Fibroblast of upper back skin (primary cell): ENCODE measurements at places on chromosomes 6 and 20.

DNA sequence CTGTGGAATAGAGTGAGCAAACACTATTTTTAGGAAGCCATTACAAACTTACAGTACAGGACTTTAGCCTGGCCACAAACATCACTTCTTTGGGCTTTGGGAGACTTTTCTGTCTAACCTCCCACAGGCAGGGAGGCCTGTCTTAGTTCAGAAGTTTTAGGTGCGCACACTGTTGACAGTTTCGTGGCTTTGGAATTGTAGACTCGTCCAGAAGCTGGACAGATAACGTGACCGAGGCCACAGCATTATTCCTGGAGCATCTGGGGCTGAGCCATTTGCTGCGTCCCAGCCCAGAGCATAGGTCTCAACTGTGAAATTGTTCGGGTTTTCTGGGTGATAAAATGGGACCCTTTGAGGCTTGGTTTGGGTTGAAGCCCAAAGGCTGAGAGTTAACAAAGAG, 53.8 kb downstream of the NDUFAF5 start:
- no peak for DNase-seq

DNA sequence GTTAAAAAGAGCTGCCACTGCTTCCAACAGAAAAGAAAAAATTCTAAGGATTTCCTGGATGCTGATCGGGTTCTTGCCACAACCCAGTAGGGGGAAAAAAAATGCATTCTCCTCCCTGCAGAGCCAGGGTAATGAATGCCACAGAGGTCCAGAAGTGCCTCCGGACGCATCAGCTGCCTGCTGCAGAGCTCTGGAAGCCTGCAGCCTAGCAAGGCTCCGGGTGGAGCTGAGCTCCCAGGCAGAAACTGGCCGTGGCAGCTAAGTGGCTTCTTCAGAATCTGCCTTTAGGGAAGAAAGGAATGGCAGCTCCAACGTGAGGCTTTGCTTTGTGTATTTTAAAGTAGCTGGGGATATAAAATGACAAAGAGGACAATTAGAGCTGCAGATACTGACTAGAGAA, 155.0 kb downstream of the CFAP61 start:
- no peak for DNase-seq

GRCh38 chr6:4645713-4646360, 130.4 kb upstream of the CDYL start:
- DNase-seq, result no peak

DNA sequence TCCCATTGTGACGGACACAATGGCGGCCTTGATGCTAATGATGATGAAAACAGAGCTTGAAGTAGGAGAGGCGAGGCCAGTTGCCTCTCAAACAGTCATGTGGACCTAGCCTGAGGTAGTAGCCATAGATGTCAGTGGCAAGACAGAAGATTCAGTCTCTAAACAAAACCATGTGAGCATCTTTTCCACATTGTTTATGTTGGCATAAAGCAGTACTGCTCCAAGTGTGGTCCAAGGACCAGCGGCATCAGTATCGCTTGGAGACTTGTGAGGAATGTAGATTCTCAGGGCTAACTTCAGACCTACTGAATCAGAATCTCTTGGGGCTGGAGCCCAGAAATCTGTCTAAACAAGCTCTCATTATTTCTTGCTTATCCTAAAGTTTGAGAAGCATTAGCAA, 312.8 kb upstream of the JAG1 start:
- DNase-seq, result peak; percentile 70
